RKO (cell line): ENCODE measurements at places on chromosomes 4 and X.
A peak's percentile ranks its signal among the peaks of the same experiment; 100 is the strongest.

GRCh38 chr4:13537011-13537831 is 7.1 kb downstream of the NKX3-2 start:
- DNase-seq: no peak

DNA sequence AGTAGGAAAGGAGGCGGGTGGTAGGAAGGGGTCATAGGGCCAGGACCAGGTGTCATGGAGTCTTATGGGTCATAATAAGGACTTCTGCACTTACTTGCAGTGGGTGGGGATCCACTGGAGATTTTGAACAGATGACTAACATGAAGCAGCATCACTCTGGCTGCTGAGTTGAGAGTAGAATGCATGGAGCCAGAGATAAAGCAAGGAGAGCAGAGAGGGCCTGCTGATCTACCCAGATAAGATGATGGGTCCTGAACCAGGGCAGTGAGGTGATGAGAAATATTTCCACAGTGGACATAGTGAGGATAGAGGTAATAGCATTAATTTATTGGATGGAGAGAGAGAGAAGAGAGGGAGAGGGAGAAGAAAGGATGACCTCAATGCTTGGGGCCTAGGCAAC is 48.0 kb downstream of the HCCS start:
- DNase-seq: no peak

DNA sequence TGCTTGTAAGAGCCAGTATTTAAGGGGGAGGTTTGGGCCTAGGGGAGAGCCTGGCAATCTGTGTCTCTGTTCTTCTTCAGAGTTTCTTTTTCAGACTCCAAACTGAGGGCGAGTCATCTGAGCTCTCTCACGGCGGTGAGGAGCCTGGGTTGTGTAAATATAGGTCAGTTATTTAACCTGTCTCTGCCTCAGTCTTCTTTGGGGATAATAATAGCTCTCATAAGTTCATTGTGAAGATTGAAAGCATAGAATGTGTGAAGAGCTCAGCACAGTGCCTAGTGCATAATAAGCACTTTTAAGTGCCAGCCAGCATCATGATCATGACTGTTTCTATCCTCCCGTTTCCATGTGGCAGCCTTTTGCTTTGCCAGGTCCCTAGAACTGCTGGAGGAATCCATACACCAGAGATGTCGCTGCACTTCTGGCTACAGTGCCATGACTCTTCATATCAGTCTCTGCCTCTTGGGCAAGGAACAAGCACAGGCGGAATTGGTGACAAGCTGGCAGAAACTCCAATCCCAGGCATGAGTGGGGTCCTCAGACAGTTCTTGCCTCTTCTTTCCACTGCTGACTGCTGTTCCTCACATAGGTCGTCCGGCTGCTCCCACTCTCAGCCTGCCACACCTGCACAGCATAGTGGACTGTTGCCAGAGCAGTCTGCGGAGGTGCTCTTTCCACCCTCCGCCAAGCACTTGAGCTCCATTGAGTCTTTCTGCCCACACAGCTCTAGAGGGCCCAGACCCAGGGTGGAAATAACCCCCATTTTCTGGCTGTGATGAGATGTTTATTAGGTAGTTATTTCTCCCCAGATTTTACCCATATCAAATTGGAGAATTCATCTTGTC is 103.7 kb upstream of the MAML3 start:
- no peak for DNase-seq

- no peak for DNase-seq
These were observed 136.8 kb downstream of the PCDH7 start for GRCh38 chr4:30856795-30857564.

- no peak for DNase-seq
These were observed 263.2 kb downstream of the IL15 start for GRCh38 chr4:141899541-141899940.

DNA sequence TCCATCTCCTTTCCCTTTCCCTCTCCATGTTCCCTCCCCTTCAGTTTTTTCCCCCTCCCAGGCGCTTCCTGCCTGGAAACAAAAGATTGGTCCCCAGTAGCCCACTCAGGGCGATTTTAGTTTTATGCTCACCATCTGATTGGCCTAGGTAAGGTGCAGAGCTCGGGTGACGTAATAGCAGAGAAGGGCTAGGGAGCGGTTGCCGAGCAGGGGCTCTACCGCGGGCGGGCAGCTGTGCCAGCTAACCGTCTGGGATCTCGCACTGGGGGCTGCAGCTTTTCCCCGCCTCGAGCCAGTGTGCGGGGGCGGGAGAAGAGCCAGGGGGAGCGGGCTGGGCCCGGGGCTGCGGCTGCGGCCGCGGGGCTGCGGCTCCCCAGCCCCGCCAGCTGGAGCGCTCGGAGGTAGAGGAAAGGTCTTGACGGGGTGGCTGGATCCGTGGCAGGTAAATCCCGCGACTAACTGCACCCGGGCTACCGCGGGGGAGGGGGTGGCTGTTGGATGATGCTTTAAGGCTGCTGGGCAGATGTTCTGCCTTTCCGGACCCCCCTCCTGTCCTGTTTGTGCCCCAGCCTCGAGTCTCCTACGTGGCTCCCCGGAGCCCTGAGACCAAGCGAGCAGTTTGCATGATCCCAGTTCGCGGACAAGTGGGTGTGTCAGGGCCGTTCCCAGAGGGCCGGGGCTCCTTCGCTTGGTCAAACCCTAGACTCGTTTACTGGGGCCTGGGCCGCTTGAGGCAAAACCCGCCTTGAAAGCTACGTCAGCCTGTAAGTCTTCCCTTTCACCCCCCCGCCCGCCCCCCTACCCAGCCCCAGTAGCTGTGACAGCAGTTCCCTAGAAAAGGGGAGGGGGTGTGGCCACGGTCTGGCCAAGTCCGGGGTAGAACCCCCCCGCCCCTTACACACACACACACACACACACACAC is at the start of gene PAK3:
TSS of gene PAK3 (plus strand) at position 218 of the 922 bp plus-strand sequence. CDS start 26,913 bp downstream, outside the sequence.
- DNase-seq: no peak

DNA sequence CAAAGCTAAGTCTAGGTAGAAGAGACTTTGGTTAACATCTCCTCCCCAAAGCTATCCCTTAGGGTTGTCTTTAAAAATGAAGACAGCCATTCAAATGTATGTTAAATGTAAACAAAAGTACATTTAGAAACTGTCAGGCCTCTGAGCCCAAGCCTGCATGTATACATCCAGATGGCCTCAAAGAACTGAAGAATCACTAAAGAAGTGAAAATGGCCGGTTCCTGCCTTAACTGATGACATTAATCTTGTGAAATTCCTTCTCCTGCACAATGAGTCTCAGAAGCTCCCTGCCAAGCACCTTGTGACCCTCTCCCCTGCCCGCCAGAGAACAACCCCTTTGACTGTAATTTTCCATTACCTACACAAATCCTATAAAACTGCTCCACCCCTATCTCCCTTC is 377.9 kb downstream of the FAM133A start:
- no peak for DNase-seq

DNA sequence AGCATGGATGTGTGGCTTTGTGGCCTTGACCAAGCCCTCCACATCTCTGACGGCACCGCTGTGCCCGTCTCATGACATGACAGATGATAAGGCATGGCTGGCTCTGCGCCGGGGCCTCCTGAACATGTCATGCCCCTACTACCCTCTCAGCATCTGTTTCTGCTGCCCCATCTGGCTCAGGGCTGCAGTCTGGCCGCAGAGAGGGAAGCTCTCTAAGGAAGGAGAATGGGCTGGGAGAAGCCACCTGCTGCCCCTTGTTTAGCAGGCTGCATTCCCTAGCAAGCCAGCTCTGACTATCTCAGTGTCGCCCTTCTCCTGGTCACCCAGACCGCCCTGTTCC is 7.2 kb downstream of the ZNF185 start:
- no peak for DNase-seq

- DNase-seq: no peak
These were observed 98.5 kb downstream of the UNC5C start for GRCh38 chr4:95450294-95450693.

DNA sequence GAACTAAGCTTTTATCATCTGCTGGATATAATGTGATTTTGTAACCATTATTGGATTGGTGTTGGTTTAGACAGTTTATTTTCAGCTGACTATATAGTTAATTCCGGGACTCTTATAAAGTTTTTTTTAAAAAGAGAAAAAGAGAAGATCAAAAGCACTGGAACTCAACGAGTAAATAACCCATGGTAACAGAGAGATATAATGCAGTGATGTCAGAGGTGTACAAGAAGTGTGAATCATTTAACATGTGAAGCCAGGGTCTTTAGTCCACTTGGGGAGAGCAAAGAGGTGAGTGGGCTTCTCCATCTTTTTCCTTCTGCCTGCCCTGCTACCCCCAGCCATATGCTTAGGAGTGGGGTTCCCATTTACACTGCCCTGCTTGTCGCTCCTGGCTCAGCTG is 3.2 kb downstream of the TMEM165 start:
- DNase-seq: peak; percentile 72

DNA sequence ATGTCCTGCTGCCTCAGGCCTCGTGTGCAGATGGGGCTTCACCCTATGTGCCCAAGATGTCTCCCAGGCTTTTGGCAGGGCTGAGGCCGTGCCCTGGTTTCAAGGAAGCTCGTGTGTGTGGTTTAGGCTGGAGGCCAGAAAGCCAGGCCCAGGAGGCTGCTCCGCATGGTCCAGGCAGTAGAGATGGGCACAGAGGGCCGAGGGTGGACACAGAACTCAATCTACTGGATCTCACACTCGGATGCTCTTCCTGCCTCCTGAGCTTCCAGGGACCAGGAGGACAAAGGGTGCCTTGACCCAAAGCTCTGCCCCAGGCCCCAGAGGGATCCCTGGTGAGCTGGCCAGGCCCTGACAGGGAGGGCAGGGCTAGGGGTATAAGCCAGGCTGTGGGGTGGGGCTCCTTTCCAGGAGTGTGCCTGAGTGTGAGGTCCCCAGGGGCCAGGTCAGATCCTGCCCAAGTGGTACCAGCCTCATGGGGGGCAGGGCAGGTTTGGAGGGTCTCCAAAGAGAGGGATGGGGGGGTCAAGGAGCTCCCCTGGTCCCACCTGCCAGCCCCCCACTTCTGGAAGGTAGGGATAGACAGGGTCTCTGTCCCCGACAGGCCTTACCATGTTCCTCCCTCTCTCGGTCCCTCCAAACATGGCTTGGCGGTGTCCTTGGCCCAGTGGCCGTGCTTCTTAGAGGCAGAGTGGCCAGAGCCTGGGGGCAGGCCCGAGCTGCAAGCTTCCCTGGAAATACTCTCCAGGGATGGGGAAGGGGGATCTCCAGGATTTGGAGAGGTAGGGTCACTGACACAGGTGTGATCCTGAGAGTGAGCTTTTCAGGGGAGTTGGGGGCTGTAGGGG is 23.8 kb downstream of the HTRA3 start:
- DNase-seq: no peak
